ENCODE measurements at places on chromosomes 13 and 19.

- DNase-seq, result no peak
Observed at GRCh38 chr13:95480791-95481780, 71.4 kb upstream of the CLDN10 start.

GRCh38 chr13:49627831-49628652, at the start of gene ARL11:
TSS of gene ARL11 (plus strand) at chr13:49628507. CDS start at chr13:49630448, 1,941 bp downstream.
- DNase-seq, result no peak

- DNase-seq, result peak; percentile 29
Observed at GRCh38 chr19:31348481-31349159, 616 bp downstream of the TSHZ3 start.

- DNase-seq, result no peak
Observed at GRCh38 chr19:46020819-46021125, 2.1 kb downstream of the PGLYRP1 start.

DNA sequence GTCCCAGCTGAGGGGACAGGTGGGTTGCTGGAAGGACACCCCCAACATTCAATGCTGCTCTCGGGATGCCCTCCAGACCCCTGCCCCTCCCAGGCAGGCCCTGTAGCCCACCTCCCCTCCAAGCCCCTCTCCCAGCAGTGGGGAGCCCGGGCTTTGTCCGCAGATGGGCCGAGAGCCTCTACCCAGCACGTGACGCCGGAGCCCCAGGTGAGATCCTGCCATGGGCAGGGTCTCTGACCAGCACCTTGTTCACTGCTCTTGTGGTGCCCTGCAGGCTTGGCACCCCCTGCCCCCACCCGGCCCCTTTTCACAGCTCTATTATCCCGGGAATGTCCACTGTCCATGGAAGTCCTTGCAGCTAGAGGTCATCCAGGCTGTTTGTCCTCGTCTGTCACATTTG, 76.5 kb downstream of the C1QTNF9 start:
- no peak for DNase-seq

DNA sequence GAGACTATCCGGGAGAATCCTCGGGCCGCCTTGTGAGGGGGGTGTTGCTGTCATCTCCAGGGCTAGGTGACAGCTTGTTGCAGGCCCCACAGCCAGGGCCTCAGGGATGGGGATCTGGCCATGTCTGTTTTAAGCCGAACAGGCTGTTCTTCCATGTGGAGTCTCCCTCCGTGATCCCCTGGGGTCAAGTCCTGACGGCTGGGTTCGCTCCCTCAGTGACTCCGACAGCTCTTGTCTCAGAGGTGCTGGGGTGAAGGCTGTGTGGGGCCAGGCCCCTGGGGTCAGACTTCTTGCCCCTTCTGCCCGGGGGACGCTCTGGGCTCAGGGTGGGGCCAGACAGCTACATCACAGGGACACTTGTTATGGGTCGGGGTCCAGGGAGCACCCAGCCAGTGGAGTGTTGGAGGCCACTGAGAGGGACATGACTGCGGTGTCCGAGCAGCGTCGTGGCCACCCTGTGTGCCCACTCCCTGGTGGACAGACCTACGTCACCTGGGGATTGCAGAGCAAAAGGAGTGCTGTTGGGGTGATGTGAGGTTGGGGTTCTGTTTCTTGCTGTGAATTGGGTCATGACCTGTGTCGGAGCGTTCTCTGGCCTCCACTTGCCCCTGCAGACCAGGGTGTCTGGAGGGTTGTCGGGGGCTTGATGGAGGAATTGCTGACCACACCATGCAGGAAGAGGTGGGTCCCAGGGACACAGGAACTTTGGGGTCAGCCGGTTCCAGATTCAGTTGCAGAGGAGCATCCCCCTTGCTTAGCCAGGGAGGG, 21.5 kb downstream of the EPN1 start:
- DNase-seq, result no peak

DNA sequence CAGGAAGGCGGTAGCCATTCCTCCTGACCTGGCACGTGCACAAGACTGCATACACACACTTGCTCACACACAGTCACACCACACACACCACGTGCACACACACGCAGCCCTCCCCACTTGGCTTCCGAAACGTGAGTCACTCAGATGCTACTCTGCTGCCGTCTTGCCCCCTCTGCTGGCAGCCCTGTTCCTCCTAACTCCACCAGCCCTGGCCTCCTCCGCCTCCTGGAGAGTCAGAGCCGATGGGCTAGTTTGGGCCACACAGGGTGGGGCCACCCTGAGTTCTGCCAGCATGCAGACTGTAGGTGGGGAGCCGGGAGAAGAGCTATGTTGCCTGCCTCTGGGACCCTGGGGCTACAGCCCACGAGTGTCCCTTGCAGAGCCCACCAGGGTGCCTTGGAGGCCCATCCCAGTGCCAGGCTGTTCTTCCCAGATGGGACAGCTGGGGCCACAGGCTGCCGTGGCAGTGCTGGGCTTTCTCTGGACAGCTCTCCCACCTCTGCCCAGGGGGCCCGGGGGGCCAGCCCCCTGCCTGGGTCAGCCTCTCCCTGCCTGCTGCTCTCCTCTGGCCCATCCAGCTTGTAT, 12.1 kb downstream of the PIN1 start:
- DNase-seq, result no peak

DNA sequence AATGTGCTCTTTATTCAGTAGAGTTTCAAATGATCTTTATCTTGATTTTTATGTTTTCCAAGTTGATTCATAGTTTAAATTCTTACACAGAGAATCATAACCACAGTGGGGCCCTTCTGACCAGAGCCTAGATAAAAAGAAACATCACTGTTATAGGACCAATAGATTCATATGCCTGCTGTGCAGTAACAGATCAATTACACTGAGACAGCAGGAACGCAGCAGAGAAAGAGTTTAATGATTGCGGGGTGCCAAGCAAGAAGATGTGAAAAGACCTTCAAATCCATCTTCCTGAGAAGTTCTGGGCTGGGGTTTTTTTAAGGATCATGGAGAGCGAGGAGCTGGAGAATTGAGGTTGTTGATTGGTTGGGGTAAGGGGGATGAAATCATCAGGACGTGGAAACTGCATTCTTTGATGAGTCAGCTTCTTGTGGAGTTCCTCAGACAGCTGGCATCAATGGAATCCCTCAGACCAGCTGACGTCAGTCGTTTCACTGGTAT, 346.6 kb downstream of the TBC1D4 start:
- DNase-seq, result no peak

DNA sequence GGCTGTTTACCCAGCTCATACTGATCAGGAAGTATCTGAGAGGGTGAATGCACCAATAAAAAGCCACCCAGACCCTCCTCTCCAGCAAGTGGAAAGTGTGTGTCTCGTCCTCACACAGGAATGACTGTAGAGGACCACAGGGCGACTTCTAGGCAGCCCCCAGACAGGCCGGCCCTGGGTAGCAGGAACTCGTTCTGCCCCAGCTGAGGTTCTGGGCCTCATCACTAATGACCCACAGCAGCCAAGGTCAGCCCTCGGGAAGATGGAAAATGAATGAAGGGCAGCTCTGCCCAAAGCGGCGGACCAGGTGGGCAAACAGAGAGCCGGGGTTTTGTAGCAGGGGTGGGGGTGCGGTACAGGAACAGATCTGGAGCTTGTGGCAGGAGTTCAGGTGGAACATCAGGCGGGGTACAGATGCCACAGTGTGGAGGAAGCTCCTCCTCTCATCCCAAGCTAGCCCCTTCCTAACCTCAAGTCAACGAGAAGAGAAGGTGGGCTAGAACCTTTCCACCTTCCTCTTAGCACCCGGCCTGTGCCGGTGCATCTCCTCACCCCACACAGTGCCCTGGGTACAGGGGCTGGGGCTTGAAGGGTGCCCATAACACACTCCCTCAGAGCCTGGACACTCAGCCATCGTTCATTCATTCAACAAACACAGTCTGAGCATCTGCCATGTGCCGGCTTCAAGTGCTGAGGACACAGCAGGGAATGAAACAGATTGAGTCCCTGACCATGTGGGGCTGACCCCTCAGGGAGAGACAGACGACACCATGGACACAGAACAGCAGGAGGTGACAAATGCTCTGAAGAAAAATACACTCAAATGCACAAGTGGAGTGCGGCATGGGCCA, 36.2 kb downstream of the RFX2 start:
- no peak for DNase-seq

DNA sequence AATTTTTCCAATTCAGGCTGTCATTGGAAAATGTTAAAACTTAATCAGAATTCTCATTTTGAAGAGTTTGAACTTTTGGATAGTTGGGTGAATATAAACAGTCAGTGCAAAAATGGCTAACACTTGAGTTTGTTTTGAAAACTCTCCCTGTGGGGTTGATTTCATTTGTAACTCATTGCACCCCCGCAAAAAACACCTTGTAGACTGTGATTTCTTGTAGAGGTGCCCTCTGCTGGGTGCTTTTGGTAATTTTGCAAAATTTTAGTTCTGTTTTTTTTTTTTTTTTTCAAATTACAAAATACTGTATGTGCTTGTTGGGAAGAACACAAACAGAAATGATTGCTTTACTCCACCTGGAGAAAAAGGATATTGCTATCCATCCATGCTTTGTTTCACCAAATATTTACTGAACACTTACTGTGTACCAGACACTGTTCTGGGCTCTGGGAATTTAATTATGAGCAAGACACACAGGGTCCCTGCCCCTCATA, 28.2 kb upstream of the GPI start:
- no peak for DNase-seq

DNA sequence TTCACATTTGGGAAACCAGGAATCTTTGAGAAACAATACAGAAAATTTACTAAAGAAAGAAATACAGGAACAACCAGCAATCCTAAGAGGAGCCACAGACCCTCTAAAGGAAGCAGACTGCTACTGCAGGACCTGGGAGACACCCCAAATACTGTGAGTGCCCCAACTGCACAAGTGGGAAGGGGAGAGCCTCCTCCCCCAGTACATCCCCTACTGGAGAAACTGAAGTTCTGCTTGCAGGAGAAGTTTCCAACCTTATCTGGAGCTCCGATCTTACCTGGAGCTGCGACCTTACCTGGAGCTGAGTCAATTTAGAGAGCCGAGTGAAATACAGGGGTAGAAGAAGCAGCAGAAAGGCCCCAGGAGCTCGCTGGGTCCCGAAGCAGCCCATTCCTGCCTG, 236.4 kb upstream of the SPRY2 start:
- DNase-seq, result no peak

- no peak for DNase-seq
Observed at GRCh38 chr13:59545007-59545406, 618.7 kb downstream of the DIAPH3 start.
